ENCODE measurements at places on chromosomes 1 and 21.

DNA sequence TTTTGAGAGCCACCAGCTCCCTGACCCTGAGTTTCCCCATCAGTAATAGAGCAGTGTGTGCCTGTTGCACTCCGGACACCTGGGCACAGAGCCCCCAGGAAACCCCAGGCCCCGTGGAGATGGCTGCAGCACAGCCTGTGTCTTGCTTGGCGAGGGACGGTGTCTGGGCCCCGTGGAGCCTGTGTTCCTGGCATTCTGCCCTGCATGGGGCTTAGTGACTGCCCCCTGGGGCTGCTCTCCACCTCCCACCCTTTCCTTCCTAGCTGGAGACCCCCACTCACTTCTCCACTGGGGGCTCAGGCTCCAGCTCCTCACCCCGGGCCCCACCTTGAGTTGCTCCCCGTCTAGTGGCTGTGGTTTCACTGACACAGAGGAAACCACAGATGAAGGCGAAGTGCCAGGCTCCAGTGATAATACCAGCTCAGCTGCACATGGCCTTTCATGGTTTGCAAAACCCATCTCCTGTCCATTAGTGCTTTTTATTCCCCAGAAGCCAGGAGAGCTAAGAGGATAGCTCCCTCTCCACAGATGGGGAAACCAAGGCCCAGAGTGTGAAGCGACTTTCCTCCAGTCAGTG, 39.4 kb downstream of the DMRTB1 start:
- DNase-seq, result no peak

DNA sequence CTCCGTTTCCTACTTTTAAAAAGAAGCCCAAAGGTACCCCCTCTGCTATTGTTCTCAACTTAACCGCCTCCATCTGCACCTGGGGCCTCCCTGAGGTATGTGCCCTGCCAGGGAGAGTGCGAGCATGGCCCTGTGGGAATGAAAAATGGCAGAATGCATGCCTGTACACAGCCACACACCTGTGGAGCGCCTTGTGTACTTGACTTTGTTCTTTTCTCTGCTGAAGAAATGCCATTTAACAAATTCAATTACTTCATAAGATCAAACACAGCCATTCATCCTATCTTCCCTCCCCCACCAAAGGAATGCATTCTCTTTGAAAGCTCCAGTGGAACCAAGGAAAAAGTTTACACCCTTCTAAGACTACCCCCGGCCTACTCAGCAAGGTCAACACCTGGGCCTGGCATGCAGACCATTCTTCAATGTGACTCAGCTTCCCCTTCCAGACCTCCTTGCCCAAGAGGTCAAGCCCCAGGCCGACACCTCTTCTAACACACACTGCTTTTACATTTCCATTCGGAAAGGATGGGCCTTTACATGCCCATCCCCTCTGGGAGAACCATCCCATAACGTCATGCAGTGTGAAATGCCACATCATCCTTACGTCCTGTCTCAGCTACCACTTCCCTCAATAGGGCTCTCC, 123.7 kb downstream of the SMYD2 start:
- no peak for DNase-seq

DNA sequence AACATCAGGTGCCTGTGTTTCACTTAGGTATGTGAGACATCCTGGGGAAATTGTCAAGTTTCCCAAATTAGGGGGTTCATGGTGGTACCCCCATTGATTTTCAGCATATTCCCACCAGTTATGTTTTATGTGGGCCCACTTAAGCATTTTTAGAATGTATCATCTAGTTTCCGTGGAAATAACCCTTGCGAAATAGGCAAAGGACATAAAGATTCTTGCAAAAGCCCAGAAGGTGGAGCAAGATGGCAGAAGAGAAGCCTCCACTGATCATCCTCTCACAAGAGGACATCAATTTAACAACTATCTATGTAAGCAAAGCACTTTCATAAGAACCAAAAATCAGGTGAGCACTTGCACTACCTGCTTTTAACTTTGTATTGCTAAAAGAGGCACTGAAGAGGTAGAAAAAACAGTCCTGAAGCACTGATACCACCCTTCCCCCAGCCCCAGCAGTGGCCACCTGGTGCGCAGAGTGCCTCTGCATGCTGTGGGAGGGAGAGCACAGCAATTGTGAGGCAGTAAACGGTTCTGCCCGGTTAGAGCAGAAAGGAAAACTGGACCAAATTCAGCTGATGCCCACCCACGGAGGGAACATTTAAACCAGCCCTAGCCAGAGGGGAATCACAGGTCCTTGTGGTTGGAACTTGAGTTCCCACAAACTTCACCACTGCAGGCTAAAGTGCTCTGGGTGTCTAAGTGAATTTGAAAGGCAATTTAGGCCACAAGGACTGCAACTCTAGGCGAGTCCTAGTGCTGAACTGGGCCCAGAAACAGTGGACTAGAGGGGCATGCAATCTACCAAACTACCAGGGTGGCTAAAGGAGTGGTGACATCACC, 23.2 kb downstream of the MCOLN2 start:
- no peak for DNase-seq

DNA sequence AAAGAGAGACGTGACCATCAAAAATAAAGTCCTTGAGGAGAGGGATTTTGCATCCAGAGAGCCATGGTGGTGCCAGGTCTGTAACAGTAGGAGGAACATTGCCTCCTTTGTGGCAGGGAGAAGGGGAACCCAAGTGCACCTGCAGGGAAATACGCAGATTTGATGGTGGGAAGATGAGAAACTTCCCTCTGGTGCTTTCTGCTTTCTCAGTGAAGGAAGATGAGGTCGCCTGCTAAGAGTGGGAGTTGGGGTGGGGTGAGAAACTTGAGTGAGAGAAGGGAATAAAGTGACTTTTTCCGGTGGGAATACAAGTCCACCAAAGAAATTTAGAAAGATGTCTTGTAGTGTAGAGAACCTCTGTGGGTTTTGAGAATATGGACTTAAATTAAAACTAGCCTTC, 9.1 kb downstream of the PLA2G4A start:
- no peak for DNase-seq

DNA sequence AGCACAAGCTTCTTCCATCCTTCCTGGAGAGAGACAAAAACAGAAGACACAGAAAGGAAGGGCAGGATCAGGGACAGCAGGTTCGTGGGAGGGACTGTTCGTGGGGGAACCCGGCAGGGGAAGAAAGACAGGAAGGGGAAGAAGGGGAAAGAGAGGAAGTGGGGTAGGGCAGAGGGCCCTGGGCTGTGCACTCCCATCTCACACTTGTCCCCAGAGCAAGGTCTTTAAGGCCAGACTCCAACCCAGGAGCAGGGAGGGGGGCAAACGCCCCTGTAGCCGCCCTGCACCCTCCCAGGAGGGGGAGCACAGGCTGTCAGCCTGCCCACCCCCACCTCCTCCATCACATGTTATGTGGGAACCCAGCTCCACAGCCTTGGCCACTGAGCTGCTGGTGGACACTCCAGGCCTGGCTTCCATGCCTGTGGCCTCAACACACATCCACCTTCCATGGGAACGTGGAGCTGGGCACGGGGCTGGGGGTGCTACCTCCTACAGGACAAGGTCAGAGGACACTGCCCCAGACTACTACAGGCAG, 9.3 kb downstream of the SLC19A1 start:
- no peak for DNase-seq

GRCh38 chr1:200625381-200625824, 4.9 kb upstream of the KIF14 start:
- no peak for DNase-seq

DNA sequence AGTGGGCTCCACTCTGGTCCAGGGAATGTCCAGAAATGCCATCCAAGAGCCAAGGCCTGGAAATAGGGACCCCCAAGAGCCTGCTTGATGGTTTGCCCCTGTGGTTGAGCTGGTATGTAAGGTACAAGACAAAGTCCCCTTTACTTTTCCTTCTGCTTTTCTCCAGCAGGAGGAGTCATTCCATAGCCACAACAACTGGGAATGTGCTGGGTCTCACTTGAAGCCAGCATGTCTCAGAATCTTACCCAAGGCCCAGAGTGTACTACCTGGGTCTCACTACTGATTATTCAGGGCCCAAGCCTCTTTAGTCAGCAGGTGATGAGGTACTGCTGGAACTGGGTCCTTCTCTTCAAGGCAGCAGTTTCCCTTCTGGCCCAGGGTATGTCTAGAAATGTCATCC, 62.1 kb upstream of the CD55 start:
- no peak for DNase-seq

DNA sequence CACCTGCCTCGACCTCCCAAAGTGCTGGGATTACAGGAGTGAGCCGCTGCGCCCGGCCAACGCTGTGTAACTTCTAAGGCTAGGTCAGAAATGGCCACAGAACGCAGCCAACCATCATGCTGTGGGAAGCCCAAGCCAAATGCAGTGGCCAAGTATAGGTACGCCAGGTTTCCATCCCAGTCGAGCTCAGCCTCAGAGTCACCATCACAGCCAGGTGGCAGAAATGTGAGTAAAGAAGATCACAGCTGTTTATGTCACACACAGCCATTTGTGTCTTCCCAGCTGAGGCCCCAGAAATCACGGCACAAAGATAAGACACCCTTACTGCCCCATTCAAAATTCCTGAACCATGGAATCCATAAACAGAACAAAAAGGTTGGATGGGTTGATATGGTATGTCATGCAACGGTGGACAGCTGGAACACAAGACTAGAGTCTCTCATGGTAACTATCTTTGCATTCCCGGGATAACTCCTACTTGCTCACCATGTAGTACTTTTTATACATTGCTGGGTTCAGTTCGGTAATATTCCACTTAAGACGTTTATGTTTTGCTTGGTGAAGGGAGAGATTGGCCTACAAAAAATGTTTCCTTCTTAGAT, 84.3 kb downstream of the SLC45A1 start:
- no peak for DNase-seq

GRCh38 chr1:52186449-52186848, 44.6 kb downstream of the ZFYVE9 start:
- no peak for DNase-seq

DNA sequence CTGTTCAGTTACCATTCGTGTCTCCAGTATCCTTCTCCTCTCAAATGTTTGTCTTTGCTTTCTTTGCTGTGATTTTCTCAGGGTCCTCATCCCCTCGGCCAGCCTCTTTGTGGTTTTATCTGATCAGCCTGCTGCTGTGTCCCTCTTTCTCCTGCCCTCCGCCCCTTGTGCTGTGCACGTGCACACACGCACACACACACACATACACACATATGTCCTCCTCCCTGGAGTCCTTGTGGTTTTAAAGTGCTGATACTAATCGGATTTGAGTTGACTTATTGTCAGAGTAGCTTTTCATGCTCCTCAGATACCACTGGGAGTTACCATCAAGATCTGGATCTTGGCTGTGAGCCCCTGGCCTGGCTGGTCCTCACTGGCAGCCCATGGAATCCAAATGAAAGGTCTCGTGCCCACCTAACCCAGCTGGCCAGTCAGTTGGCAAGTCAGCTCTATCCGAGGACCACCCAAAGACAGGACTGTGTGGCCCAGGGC, 34.1 kb downstream of the QSOX1 start:
- no peak for DNase-seq

DNA sequence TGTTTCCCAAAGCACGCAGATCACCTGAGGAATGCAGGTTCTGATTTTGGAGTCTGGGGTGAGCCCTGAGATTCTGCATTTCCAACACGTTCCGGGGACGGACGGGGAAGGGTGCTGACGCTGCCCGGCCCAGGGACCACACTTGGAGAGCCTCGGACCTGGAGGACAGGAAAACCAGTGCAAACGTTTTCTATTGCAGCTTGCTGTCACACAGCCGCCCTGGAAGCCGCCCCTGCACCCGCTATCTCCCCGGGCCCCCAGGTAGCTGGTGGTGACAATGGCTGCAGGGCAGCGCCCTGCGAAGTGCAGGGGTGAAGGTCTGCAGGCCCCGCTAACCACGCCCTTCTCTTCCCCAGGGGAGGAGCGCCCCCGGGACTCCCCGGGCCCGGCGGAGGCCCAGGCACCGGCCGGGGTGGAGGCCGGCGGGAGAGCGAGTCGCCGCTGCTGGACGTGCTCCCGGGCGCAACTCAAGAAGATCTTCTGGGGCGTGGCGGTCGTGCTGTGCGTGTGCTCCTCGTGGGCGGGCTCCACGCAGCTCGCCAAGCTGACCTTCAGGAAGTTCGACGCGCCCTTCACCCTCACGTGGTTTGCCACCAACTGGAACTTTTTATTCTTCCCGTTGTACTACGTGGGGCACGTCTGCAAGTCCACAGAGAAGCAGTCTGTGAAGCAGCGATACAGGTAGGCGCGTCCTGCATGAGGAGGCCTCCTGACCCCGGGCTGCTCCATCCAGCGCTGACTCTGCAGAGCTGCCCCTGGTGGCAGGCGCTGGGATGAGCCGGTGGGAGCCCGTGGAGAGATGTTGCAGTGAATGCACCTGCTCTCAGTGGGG, 142.0 kb upstream of the COA6 start:
- DNase-seq, result no peak

GRCh38 chr1:11948822-11949458, 14.4 kb downstream of the PLOD1 start:
- no peak for DNase-seq

- DNase-seq, result no peak
Measured at GRCh38 chr1:90835661-90836344, 118.7 kb upstream of the BARHL2 start.

- DNase-seq, result no peak
Measured at GRCh38 chr21:45853703-45854342, 127.7 kb upstream of the COL6A1 start.

- no peak for DNase-seq
Measured at GRCh38 chr21:29316806-29317205, 18.1 kb downstream of the BACH1 start.

- no peak for DNase-seq
Measured at GRCh38 chr1:171754353-171754705, 12.5 kb upstream of the VAMP4 start.

DNA sequence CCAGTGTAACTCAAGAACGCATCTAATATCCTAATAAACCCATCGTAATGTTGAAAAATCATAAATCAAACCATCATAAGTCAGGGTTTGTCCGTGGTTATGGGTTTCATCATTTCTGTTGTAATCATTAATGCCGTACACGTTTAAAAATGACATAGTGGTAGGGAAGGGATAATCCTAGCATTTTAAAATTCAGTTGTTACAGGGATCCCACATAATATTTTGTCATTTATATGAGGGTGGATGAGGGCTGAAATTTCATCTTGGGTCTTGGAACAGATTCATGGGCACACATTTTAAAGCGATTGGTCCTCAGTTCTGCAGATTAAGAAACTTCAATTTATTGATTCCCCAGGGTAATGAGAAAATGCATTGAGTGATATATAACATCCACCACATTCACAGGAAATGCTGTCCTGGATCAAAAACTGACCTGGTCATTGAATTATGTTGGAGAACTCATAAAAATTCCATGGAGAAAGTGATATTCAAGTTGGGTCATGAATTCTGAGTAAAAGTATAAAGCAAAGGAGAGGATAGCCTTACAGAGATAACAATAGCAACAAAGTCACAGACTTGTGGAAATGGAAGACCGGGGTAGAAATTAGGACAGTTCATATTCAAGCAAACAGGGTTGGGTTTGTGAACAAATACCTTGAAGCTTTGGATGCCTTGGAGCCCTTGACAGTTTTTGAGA, 1527.3 kb upstream of the TPTE start:
- no peak for DNase-seq

- DNase-seq, result no peak
Measured at GRCh38 chr1:223639331-223639749, 26.2 kb downstream of the CAPN8 start.

GRCh38 chr1:203283597-203283996, 21.7 kb upstream of the BTG2 start:
- no peak for DNase-seq

GRCh38 chr1:70836456-70836855, 211.2 kb downstream of the PTGER3 start:
- no peak for DNase-seq

GRCh38 chr1:66208632-66209031, 325.3 kb upstream of the SGIP1 start:
- no peak for DNase-seq
